Activated CD4-positive, CD25-positive, alpha-beta regulatory T cell treated with anti-CD3 and anti-CD28 coated beads, Interleukin-2, amount 50 U/mL, for 72 hours (primary cell): ENCODE measurements at places on chromosomes 4 and X.

GRCh38 chr4:55178226-55179005 lies 53.0 kb upstream of the KDR start:
- no peak for DNase-seq

DNA sequence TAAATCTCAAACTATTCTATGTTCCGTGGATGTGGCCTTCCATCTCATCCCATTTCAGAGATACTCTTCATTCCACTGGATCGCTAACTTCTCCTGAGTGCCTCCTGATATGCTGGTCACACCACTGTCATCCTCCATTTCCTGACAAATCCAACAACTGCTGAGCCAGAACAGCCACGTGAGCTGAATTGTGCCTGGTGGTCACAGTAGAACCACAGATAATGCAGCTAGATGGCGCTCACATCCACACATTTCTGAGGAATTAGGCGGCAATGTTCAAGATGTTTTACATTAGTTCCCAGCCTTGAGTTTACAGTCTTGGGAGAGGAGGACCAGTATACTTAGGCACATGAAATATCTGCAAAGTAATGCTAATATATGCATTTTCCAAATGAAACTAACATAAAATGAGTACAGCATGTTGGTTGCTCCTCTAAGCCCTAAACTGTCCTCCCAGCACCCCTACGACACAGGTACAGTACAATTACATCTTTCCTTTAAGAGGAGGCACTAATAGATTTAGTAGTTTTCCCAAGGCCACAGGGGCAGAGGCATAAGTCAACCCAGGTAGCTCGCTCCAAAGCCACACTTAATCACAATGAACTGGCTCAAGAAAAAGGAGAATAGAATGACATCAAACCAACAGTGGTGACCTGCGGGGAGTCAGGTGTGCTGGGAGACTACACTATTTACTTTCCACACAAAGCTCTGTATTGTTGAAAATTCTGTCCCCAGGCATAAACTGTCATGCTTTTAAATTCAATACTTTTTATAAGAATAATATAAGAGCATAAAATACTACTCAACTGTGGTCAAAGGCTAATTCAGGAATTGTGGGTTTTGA lies 134.2 kb downstream of the CHIC2 start:
- peak; percentile 31 for DNase-seq

GRCh38 chrX:123665197-123665596 lies 67.7 kb downstream of the THOC2 start:
- no peak for DNase-seq

- no peak for DNase-seq
These were observed 466.1 kb downstream of the ADGRL3 start for GRCh38 chr4:61666244-61666643.

- no peak for DNase-seq
These were observed 142.4 kb downstream of the TMEM164 start for GRCh38 chrX:110145311-110145710.

DNA sequence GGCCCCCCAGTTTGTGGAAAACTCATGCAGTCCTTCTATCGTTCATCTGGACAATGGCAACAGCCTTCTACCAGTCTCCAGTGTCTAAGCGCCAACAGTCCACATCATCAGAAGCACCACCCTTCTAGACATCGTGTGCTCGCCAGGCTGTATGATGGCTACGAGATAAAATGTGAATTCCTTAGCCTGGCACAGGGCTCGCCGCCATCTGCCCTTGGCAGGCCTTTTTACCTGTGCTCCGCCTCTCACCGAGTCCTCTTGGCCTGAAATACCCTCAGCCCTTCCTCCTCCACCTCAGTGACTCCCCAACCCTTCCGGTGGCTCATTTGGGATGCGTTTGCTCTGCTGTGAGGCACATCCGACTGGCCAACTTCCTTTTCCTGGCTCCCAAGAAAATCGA lies 15.9 kb upstream of the STS start:
- DNase-seq: no peak
